ENCODE measurements at places on chromosomes 7 and 10.

DNA sequence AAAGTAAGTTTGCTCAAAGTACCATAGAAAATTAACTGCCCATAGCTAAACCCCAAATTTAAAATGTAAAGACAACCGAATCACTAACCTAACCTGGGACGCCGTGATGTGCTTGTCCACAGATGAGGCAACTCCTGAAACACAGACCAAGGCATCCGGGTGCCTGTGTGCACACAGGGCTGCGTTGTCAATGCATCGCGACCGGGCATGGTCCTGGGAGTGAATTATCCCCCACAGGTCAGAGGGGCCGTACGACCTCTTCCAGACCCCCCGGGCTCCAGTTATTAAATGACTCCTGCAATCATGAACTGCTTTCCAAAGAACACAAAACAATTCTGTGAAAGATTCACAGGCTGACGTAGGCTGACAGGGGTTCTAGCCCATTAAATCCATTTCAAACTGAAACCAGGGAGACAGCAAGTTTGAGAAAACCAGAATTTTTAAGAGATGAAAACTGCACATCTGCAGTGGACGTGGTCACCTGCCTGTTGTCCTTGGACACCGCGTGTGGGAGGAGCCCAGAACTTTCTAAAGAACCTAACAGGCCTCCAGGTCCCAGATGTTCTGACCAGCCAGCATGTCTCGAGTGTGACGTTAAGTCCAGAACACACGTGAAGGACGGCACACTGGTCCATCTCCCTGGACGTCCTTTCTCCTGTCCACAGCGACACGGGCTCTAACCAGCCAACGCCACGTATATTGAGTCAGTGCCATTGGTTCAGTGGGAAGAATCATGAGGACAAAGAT is 297.8 kb downstream of the DNAJB6 start:
- no peak for DNase-seq

DNA sequence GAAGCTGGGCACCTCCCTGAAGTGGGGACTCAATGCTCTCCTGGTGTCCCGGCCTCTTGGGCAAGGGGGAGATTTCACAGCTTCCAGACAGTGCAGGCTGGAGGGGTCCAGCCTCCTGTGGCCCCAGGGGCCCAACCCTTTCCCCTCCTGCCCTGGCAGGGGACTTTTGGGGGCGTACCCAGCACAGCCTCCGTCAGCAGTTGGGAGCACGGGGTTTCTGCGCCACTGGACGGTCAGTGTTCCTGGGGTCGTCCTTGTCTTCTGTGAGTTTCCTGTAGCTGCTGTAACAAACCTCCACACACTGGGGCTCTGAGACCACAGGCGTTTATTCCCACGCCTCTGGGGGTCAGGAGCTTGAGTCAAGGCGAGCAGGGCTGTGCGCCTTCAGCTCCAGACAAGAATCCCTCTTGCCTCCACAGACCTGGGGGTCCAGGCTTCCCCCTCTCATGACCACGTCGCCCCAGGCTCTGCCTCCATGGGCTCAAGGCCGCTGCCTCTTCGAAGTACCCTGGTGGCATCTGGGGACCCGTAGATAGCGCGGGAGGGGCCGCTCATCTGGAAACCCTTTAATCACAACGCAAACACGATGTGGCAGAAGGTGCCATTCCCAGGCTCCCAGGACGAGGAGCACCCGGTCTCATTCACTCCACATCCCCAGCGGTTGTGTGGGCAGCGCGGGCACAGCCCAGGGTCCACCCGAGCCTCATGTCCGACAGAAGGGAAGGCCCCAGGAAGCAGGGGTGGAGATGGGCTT is 14.0 kb downstream of the PWWP2B start:
- DNase-seq, result no peak

DNA sequence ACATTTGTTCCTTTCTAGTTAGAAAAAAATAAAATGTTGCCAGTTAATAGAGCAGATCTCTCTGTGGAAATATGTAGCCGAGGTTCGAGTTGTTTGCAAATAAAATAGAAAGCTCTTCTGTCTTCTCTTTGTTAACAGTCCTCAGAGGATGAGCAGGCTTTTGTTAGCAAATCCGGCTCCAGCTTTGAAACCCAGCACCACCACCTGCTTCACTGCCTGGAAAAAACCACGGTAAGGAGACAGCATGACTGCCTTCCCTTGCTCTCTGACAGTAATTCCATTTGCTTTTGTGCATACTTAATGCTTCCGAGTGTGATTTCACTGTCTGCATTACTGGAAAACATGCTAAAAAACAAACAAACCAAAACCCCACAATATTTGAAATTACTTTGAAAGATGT is 115.6 kb downstream of the TSPAN12 start:
- no peak for DNase-seq

GRCh38 chr10:7471720-7472367 is 61.0 kb upstream of the SFMBT2 start:
- DNase-seq, result no peak

DNA sequence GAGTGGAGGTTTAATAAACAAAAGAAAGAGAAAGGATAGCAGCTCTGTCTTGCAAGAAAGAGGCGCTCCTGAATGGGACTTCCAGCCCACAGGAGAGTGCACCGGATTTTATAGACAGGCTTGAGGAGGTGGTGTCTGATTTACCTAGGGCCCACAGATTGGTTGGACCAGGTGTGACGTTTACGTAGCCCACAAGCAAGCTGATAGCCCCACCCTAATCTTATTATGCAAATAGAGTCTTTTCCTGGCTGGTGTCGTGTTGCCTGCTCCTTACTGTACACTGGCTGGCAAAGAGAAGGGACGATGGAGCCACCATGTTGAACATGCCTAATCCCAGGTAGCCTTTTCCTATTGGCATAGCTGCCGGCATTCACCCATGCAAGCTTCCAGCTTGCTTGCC is 319.7 kb upstream of the POM121L12 start:
- DNase-seq, result no peak

DNA sequence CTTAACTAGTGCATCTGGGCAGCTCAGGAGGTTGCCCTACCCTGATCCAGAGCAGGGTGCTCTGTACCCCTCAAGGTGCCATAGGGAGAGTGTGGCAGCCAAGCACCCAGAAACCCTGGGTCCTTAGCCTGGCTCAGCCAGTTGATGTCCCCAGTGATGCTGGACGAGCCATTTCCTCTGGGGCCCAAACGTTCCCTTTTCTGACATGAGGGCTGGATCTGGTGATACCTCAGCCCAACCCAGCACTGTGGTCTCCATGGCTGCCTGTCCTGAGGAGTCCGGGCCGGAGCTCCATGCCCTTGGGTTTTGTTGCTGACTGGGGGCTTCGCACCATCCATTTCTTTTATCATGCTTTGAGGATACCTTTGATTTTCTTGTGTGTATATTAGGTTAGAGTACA is 87.9 kb upstream of the IKZF1 start:
- DNase-seq, result no peak
